ENCODE measurements at places on chromosomes 16 and 17. TPM values are rescaled to one million over a fixed set of nuclear protein-coding genes. Genes with fewer than 3 reads are reported as not detected.

The ZNF785 gene
- 0.15 TPM for total RNA-seq

The COX10 gene
- total RNA-seq = 22.4 TPM

The CCL1 gene
- total RNA-seq = not detected

The CRISPLD2 gene
- total RNA-seq = 4.6 TPM

The OR3A3 gene
- not detected for total RNA-seq

The HYDIN gene
- total RNA-seq = not detected

The ABCA5 gene
- total RNA-seq = 6.8 TPM

GRCh38 chr17:50421308-50422051 lies 4.5 kb upstream of the ACSF2 start:
- peaks cover 34% of the 10 kb centered on the region for H3K4me1 ChIP-seq
- no peak overlapping the region for H3K27ac ChIP-seq
- no peak for DNase-seq
- H3K27me3 ChIP-seq = no peaks in the 10 kb centered on the region
- no peaks in the 10 kb centered on the region for H3K36me3 ChIP-seq
- no peak overlapping the region for H3K4me3 ChIP-seq

- H3K36me3 ChIP-seq = peaks cover 18% of the 10 kb centered on the region
- H3K4me1 ChIP-seq = peaks cover 19% of the 10 kb centered on the region
- peak overlapping the region; percentile 90 for H3K27ac ChIP-seq
- H3K27me3 ChIP-seq = no peaks in the 10 kb centered on the region
- H3K4me3 ChIP-seq = peak overlapping the region; percentile 70
- DNase-seq = no peak
Observed at GRCh38 chr17:4969047-4969550, 1.5 kb upstream of the SPAG7 start.

- H3K27me3 ChIP-seq = no peaks in the 10 kb centered on the region
- H3K4me3 ChIP-seq = no peak overlapping the region
- peaks cover 7% of the 10 kb centered on the region for H3K4me1 ChIP-seq
- H3K27ac ChIP-seq = no peak overlapping the region
- no peaks in the 10 kb centered on the region for H3K36me3 ChIP-seq
- DNase-seq = no peak
Observed at GRCh38 chr16:340370-341091, 12.0 kb downstream of the AXIN1 start.

- DNase-seq = peak; percentile 67
- no peaks in the 10 kb centered on the region for H3K36me3 ChIP-seq
- H3K27ac ChIP-seq = peak overlapping the region; percentile 79
- H3K4me3 ChIP-seq = peak overlapping the region; percentile 16
- H3K4me1 ChIP-seq = peaks cover 60% of the 10 kb centered on the region
Observed at GRCh38 chr17:57889892-57890856, 40.3 kb upstream of the MRPS23 start.

- no peaks in the 10 kb centered on the region for H3K27me3 ChIP-seq
- H3K36me3 ChIP-seq = peaks cover 44% of the 10 kb centered on the region
- no peak for DNase-seq
- H3K4me1 ChIP-seq = peaks cover 9% of the 10 kb centered on the region
Observed at GRCh38 chr16:84482001-84482891, 22.2 kb downstream of the MEAK7 start.

GRCh38 chr16:86319585-86320236 lies 190.6 kb upstream of the FOXF1 start:
- DNase-seq = no peak
- H3K36me3 ChIP-seq = no peaks in the 10 kb centered on the region
- no peak overlapping the region for H3K4me3 ChIP-seq
- H3K27ac ChIP-seq = no peak overlapping the region
- no peaks in the 10 kb centered on the region for H3K4me1 ChIP-seq

- no peak overlapping the region for H3K4me3 ChIP-seq
- peaks cover 3% of the 10 kb centered on the region for H3K27me3 ChIP-seq
Observed at GRCh38 chr17:13200671-13201070, 182.8 kb upstream of the ELAC2 start.

GRCh38 chr16:52584354-52585320 lies 37.7 kb upstream of the TOX3 start:
- H3K27ac ChIP-seq = no peak overlapping the region
- no peak overlapping the region for H3K4me3 ChIP-seq
- no peaks in the 10 kb centered on the region for H3K4me1 ChIP-seq
- H3K36me3 ChIP-seq = no peaks in the 10 kb centered on the region

DNA sequence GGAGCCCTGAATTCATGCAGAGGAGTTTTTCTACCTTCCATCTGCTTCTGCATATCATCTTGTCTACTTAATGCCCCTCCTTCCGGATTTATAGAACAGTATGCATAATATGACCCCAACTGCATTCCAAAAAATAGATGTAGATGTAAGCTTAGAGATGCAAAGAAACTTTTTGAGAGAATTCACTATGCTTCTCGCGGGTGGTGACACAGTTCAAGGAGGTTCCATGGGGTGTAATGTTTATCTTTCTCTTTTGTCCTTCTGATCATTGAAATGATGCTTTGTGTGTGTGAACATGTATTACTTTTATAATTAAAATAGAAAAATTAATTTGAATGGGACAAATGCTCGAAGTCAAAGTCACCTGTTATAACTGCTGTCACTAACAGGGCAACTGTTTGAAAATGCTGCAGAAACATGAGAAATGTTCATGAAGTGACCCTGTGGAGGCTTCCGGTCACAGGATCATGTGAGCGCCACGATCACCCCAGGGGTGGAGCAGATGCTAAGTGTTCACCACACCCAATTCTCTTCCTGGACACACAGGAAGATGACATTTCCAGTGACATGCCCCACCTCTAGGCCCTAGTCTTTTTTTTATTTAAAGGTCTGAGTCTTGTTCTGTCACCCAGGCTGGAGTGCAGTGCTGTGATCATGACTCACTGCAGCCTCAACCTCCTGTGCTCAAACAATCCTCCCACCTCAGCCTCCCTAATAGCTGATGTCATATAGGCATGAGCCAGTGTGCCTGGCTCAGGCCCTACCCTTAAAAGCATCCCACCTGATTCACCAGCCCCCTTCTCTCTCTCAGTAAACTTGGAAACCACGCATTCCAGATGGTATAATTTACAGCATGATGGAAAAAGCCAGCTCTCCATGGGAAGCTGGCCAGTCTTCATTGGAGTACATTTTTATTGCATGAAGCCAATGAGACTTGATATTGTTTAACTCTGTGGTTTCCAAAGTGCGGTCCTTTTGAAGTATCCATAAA lies 21.0 kb upstream of the AGRP start:
- no peaks in the 10 kb centered on the region for H3K27me3 ChIP-seq
- H3K4me3 ChIP-seq = no peak overlapping the region
- peaks cover 5% of the 10 kb centered on the region for H3K4me1 ChIP-seq

DNA sequence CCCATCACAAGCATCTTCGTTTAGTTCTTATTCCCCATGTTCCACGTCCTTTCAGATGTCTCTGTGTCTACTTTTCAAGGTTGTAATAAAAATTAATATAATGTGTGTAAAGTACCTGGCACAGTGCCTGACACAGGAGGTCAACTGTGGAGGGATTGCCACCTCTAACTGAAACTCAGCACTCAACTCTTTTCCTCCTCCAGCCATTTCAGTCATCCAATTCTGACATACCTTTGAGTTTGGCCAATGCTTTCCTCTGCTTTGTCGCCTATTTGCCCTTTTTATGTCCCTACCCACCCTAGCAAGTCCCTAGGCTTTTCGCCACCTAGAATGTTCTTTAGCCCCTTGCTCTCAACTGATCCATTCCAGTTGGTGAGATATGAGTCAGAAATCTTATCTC lies 1.6 kb downstream of the UBE2Z start:
- H3K4me1 ChIP-seq = peaks cover 26% of the 10 kb centered on the region
- H3K27ac ChIP-seq = no peak overlapping the region
- H3K27me3 ChIP-seq = no peaks in the 10 kb centered on the region
- H3K4me3 ChIP-seq = peak overlapping the region; percentile 70
- peaks cover 49% of the 10 kb centered on the region for H3K36me3 ChIP-seq

- H3K4me1 ChIP-seq = peaks cover 20% of the 10 kb centered on the region
- no peak for DNase-seq
- H3K27ac ChIP-seq = no peak overlapping the region
- H3K27me3 ChIP-seq = no peaks in the 10 kb centered on the region
- H3K36me3 ChIP-seq = no peaks in the 10 kb centered on the region
Observed at GRCh38 chr17:28372203-28372944, 880 bp downstream of the SARM1 start.

DNA sequence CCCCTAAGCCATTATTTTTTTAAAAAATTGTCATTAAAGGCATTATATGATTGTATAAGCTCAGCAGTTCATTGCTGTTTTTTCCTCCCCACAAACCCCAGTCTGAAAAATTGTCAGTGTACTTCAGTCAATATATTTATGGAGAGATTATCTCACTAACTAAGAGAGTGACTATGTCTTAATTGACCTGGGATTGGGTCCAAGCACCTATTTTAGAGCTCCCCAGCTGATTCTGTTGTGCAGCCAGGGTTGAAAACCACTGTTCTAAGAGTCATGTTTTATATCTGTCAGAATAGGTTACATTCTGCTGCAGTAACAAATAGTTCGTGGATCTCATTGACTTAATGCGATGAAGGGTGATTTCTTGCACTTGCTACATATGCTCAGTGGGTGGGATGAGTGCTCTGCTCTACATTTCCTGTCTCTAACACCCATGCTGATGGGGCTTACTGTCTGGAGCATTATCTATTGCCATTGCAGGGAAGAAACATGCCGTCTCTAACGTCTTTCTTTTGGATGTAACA lies 171.2 kb upstream of the MPHOSPH6 start:
- H3K27ac ChIP-seq = no peak overlapping the region
- H3K4me3 ChIP-seq = no peak overlapping the region
- H3K27me3 ChIP-seq = peaks cover 11% of the 10 kb centered on the region
- no peaks in the 10 kb centered on the region for H3K36me3 ChIP-seq

DNA sequence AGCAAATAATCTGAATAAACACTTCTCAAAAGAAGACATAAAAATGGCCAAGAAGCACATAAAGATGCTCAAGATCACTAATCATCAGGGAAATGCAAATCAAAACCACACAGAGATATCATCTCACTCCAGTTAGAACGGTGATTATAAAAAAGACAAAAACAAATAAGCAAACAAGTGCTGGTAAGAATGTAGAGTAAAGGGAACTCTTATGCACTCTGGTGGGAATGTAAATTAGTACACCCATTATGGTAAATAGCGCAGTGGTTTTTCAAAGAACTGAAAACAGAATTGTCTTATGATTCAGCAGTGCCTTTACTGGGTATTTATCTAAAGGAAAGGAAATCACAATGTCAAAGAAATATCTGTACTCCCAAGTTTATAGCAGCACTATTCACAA lies 343.2 kb downstream of the HAPSTR1 start:
- H3K4me3 ChIP-seq = no peak overlapping the region
- DNase-seq = no peak
- no peaks in the 10 kb centered on the region for H3K4me1 ChIP-seq
- no peak overlapping the region for H3K27ac ChIP-seq

DNA sequence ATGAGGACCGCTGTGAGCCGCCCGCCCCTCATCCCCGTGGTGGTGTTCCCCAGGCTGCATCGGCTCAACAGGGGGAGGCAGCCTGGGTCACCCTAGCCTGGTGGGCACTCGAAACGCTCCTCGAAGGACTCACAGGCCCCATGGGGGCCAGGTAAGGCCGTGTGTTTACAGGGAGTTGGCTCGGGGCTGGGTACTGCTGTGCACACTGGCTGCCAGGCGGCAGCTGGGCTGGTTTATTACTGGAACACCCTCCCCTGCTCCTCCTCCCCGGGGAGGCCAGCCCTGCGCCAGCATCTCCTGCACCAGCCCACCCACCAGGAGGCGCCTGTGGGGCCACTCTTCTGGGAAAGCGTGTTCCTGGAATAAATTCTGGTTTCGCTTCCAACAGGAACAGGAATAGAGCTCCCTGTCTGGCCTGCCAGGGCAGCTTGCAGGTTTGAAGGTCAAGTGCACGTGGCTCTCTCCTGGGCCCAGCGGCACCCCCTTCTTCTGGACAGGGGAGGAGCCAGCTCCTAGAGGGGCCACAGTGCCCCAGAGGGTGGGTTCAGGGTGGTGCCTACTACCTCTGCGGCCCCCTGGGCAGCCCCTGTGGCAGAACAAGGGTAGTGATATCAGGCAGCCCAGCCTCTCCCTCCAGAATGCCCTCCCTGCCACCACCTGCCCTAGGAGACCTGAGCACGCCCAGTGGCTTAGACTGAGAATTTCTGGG lies 11.3 kb downstream of the MCRIP1 start:
- no peak overlapping the region for H3K4me3 ChIP-seq
- H3K27me3 ChIP-seq = no peaks in the 10 kb centered on the region
- H3K4me1 ChIP-seq = peaks cover 23% of the 10 kb centered on the region
- H3K27ac ChIP-seq = peak overlapping the region; percentile 74

DNA sequence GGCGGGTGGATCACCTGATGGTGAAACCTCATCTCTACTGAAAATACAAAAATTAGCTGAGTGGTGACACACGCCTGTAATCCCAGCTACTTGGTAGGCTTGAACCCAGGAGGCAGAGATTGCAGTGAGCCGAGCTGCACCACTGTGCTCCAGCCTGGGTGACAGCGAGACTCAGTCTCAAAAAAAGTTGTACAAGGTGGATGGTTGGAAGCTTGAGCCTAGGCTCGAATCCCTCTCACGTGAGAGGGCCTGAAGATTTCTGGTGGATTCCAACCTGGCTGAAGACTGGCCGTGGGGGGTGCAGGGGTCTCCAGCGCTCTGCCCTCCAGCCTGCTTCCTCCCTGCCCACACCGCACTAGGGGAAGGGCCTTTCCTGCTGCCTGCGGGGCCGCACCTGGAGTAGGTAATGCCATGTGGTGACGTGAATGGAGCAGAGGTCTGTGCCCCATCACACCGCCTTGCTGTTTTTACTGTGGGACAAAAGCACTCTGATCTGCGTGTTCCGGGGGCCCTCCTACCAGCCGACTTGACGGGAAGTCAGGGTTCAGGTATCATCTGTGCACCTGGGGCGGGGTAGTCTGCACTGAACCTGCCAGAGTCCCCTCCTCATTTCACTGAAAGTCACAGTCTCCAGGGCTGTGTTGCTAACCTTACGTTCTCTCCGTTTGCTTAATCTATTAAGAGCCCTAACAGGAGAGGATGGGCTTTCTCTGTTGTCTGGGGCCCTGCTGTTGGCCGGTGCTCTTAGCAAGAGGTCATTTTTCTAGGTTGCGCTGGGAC lies 4.2 kb downstream of the RPL13 start:
- peaks cover 23% of the 10 kb centered on the region for H3K36me3 ChIP-seq
- H3K4me1 ChIP-seq = peaks cover 45% of the 10 kb centered on the region
- peak overlapping the region; percentile 27 for H3K4me3 ChIP-seq
- DNase-seq = no peak
